Activated naive CD4-positive, alpha-beta T cell treated with anti-CD3 and anti-CD28 coated beads, Interleukin-2, amount 50 U/mL, for 16 hours (primary cell): ENCODE measurements at places on chromosomes 1 and 21.

DNA sequence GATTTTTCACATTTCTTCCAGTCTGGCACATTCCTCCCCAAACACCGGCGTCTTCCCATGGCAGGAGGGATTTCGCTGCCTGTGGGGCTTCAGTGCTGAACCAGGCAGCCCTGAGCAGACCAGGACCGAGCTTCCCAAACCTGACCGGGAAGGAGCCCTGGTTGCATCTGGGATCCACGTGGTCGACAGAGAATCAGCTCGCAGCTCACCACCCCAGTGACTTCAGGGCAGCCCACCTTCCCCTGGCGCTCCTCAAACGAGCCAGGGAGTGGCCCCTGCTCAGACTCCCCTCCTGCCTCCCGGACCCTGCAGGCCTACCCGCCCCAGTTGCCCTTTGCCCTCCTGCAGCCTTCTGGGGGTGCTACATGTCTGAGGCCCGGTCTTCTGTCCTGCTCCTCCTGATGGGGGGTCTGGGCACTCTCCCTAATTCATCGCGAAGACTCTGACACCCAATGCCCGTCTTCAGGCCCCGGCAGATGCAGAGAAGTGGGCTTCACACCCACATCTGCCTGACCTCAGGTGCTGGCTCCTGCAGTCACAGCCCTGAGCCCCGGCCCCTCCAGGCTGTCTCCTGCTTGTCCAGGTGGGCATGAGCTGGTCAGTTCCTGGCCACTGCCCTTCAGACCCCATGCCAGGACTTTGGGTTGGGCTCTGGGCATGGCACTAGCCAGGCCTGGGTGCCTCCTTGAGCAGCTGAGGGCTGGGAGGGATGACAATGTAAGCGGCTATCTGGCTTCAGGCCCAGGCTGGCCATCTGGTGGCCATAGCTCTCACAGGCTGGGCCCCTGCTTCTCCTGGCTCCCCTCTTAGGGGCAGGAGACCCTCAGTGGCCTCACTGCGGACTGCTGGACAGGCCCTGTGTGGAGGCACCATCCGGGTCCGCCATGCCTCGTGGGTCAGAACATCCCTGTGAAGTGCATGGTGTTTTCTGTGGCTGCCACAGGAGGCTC is 26.1 kb upstream of the PRSS38 start:
- no peak for DNase-seq

GRCh38 chr21:44375281-44375651 is 21.8 kb downstream of the TRPM2 start:
- no peak for DNase-seq

GRCh38 chr1:58950897-58951296 is 167.1 kb upstream of the JUN start:
- no peak for DNase-seq

- DNase-seq: no peak
Measured at GRCh38 chr1:9375912-9376311, 83.2 kb downstream of the SPSB1 start.

- no peak for DNase-seq
Measured at GRCh38 chr1:151847867-151848596, 5.5 kb downstream of the THEM5 start.

- no peak for DNase-seq
Measured at GRCh38 chr1:89087241-89087640, 22.2 kb upstream of the GBP1 start.

DNA sequence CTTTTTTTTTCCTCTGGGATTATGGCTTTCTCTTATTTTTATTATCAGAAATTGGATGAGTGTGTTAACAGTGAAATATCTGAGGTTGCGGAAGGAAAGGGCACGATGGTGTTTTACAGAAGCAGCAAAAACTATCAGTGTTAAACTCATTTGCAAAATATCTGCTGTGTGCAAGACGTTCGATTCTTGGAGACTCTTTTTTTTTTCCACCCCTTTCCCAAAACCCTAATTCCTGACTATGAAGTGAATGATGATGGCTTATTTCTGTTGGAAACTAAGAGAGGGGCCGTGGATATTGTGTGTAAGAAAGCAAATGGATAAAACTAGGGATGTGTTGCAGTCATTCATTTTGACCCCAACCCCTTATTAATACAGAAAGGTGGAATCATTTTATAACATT is 677 bp downstream of the NCAM2 start:
- DNase-seq: no peak

GRCh38 chr21:19034560-19034959 is 631.0 kb upstream of the TMPRSS15 start:
- no peak for DNase-seq

DNA sequence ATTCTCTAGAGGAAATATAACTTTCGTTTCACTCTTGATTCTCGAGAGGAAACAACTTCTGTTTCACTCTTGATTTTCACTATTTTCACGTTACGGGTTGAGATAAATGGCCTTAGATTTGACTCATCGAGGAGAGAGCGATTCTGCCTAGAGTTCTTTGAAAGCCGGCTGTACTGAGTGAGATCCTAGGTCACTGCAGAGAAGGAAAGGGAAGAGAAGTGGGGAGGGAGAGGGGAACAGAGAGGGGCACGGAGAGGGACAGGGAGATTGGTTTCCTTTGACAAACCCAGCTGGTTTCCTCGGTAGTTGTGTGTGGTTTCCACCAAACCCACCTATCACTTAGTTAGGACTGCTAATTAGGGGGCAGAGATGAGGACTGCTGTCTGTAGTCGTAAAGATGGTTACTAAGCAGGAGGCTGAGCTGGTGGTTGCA is 21.6 kb upstream of the GPR137B start:
- DNase-seq: no peak

- no peak for DNase-seq
Measured at GRCh38 chr1:208988811-208989222, 594.7 kb upstream of the CAMK1G start.

GRCh38 chr1:157162345-157162744 is 24.1 kb upstream of the ETV3 start:
- DNase-seq: no peak

DNA sequence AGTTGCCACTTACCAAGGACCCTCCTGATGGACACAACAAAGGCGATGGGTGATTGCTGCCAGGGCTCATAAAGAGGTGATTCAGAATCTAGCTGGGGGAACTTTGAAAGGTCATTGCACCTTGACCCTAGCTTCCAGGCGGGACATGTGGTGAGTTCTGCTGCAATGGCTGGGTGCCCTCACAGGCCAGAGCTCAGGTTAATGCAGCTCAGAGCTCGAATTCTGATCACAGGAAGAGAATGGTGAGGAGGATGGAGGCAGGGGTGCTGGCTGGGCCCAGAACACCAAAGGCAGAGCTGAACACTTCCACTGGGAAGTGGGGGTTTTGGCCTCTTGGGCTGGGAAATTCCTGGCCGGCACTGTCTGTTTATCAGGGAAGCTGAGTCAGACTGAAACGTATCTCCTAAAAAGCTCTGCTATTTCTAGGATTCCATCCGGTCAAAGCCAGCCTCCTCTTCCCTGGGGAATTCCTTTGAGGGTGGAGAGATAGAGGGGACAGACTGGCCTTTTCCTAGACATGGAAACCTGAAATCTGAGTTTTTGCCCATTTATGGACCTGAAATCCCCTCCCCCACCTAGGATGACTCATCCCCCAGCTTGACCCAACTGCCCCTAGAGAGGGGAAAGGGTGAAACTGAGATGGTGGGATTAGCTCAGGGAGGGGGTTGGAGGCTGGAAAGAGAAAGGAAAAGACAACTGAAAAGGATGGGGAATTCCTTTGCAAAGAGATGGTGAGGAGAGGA is 27.2 kb downstream of the NUAK2 start:
- no peak for DNase-seq

DNA sequence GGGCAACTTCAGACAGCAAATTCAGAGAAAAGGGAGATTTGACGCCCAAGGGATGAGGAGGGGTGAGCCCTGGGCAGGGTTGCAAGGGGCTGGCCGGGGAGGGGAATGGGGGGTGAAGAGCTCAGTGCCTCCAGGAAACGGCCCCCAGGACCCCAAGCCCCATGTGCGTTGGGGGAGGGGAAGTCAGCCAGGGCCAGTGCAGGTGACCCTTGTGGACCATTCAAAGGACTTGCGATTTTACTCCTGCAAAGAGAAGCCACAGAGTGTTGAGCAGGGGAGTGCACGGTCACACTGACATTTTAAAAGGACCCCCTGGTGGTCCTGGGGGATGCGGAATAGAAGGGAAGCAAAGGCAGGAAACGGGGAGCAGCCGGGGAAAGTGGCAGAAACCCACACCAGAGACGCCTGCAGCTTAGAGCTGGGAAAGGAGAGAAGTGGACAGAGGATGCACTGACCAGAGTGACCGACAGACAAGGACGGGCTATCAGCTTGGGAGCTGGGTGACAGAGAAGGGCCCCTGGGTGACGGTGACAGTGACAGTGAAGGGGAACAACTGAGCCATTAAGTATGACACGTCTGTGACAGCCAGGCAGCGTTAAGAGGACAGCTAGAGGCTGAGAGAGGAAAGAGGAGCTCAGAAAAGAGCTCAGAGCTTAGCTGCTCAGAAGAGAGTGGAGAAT is 54.0 kb upstream of the TMEM51 start:
- no peak for DNase-seq

DNA sequence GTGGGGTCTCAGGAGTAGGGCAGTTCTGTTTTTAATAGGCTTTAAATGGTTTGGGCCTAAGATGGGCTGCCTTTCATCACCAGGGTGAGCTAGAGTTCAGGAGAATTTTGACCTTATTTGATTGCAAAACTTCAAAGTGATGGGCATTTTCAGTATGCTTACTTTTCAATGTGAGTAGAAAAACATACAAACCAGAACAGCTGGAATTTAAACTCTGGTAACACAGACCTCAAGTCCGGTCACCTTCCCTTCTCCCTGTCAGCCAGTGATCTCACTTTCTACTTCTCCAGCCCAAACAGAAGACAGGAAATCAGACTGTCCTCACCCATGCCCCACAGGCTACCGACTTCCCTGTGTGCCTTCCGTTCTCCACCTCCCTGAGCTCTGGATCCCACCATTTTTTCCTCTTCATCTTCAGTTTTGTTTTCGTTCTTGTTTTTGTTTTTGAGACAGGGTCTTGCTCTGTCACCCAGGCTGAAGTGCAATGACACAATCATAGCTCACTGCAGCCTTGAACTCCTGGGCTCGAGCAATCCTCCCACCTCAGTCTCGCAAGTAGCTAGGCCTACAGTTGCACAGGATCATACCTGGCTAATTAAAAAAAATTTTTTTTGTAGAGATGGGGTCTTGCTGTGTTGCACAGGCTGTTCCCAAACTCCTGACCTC is 374.0 kb downstream of the CAMTA1 start:
- no peak for DNase-seq

DNA sequence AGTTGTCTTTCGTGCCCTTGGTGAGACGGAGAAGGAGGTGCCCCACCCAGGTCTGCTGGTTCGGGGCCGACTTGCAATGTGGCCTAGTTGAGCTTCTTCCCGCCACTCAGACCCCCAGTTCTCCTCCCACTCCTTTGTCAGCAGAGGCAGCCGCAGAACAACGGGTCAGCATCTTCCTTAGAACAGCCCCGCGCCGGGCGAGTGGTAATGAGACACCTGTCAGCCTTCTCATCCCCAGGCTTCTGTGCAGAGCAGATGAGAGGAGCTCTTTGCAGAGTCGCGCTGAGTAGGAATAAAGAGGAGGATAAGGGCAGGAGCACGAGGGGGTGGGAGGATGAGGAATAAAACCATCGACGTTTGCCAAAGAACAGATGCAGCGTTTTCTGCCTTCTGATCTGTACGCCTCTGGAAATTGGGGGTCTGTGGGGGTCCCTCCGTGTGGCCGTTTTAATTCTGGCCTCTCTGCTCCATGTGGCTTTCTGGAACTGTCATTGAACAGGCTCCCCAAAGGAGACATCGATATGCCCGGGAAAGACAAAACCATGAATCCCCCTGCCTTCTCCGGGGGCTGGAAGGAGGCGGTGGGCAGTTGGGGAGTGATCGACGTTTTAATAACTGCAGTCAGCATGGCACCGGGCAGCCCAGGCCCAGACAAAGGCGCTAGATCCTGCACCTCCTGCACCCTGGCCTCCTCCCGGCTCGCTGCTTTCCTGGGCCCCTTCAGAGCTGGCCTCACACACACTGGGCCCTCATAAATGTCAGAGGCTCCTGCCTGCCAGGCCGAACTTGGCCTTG is 27.5 kb upstream of the IGSF21 start:
- no peak for DNase-seq

DNA sequence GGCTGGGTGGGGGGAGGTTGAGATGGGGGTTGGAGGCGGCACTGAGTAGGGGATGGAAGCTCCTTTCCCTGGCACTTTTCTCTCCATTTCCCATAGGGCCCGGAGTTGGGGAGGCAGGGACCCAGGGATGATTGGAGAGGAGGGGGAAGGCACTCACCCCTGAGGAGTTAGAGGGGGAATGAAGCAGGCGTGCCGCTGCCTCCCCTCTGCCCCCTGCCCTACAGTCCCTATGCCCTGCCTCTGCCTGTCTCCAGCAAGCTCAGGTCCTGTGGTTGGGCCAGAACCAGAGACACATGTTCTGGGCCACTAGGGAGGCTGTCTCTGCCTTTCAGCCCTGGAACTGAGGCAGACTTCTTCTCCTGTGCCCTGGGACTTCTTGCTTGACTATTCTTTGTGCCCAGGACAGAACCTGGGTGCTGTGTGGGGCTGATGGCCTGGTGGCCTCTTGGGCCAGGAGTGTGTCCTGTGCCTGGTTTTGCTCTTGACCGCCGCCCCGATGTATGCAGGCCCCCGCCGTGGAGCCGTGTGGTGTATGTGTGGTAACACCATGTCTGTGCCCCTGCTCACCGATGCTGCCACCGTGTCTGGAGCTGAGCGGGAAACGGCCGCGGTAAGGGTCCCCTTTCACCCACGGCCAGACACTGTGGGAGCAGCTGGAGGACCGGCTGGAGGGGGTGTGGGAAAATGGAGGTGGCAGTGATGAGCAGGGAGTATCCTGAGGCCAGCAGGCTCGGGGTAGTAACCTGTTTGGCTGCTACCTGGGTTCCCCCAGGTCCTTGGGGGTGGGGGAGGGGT is 1.4 kb downstream of the LYPLA2 start:
- no peak for DNase-seq

GRCh38 chr1:212078826-212079225 is 43.3 kb downstream of the DTL start:
- no peak for DNase-seq

DNA sequence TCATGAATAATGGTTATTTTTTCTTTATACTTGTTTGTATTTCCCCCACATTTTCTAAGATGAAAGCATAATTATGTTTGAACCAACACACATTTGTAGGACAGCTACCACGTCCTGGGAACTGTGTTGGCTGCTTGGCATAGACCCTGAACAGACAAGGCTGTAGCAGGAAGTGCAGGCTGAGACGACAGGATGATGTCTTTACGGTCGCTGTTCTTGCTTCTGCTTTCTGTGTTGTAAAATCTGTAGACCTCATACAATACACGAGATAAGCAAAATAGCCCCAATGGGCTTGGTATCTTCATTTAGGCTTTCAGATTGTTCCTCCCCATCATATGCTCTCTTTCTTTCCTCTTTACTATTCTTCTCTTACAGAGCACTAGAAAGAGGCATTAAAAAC is 23.3 kb upstream of the OTUD3 start:
- DNase-seq: no peak

GRCh38 chr1:41622402-41622801 is 137.9 kb upstream of the EDN2 start:
- DNase-seq: no peak

DNA sequence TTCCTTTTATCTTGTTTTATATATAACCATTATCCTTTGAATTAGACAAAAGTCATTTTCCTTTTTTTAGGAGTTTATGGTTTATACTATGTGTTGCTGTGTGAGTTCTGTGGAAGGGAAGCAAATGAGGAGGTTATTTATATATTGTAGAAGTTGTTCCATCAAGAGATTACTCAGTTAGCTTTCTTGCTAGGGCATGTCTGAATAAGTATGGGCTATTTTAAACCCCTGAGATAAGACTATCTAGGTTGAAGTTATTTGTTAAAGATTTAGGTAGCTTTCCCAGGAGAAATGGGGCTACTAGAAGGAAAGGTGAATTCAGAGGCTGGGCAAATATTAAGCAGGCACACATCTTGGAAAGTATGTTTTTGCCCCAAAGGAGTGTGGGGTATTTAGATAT is 16.1 kb upstream of the VAMP4 start:
- DNase-seq: no peak
